ENCODE measurements at places on chromosomes 6 and 20. TPM values are rescaled to one million over a fixed set of nuclear protein-coding genes. Genes with fewer than 3 reads are reported as not detected.

The CST5 gene
- not detected for polyA plus RNA-seq

The AKAP12 gene
- 46.9 TPM for polyA plus RNA-seq

The TRIM10 gene
- not detected for polyA plus RNA-seq

The KIAA0408 gene
- polyA plus RNA-seq = not detected

The BRPF3 gene
- polyA plus RNA-seq = 30.5 TPM

The LCA5 gene
- 0.43 TPM for polyA plus RNA-seq

The KIF6 gene
- not detected for polyA plus RNA-seq

The RIN2 gene
- polyA plus RNA-seq = 22.6 TPM

The CALHM6 gene
- polyA plus RNA-seq = 0.08 TPM

All from endothelial cell of umbilical vein (primary cell).